BE2C (cell line): ENCODE measurements at places on chromosomes 1 and 21.

DNA sequence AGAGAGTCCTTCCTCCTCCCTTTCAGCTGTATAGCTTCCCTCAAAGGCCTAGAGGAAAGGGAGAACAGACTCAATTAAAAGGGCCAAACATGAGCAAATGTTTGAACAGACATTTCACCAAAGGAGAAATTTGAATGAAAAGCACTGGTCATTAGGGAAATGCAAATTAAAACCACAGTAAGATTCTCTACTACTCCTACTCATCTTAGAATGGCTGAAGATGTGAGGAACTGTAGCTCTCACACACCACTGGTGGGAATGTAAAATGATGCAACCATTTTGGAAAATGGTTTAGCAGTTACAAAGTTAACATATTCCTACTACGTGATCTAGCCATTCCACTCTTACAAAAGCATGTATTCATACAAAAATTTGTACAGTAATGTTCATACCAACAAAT, 253.0 kb upstream of the HOOK1 start:
- no peak for DNase-seq

DNA sequence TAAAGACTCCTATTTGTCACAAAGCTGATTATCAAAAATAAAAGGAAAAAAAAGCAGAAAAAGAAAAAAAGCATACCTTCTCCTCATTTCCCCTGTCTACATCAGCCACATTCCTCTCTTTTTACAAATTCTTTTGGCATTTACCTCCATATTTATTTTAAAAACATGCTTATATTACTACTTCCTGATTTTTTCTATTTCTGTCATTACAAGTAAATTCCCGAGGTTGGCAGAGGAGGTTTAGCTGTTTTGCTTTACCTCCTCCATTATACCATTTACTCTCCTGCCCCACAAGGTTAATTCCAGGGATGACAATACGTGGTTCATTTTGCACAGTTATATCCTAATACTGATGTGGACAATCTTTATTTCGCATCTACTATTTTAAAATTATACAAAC, 26.3 kb upstream of the CD34 start:
- no peak for DNase-seq

- no peak for DNase-seq
Measured at GRCh38 chr1:107100331-107100984, 40.4 kb upstream of the NTNG1 start.

GRCh38 chr1:19113697-19114092, 96.4 kb downstream of the UBR4 start:
- peak; percentile 21 for DNase-seq

GRCh38 chr1:242008826-242009495, 10.1 kb upstream of the MAP1LC3C start:
- no peak for DNase-seq
